ENCODE measurements at places on chromosomes 13 and 19.

DNA sequence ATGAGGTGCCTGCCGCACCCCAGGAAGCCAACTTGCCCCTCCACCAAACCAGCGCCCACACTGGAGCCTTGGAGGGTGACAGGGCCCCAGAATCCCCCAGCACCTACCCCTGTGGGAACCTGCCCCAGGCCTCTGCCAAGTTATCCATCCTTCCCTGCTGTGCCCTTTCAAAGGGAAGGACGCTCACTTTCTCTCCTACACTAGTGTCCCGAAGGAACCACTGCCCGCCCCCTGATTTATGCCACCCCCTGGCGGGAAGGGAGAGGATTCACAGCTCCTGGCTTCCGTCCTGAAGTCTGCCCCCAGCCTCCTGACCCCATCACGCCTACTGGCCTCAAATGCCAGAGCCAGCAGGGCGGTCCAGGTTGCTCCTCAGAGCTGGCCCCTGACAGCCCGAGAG is 1.4 kb downstream of the EVI5L start:
- peak; percentile 17 for DNase-seq

DNA sequence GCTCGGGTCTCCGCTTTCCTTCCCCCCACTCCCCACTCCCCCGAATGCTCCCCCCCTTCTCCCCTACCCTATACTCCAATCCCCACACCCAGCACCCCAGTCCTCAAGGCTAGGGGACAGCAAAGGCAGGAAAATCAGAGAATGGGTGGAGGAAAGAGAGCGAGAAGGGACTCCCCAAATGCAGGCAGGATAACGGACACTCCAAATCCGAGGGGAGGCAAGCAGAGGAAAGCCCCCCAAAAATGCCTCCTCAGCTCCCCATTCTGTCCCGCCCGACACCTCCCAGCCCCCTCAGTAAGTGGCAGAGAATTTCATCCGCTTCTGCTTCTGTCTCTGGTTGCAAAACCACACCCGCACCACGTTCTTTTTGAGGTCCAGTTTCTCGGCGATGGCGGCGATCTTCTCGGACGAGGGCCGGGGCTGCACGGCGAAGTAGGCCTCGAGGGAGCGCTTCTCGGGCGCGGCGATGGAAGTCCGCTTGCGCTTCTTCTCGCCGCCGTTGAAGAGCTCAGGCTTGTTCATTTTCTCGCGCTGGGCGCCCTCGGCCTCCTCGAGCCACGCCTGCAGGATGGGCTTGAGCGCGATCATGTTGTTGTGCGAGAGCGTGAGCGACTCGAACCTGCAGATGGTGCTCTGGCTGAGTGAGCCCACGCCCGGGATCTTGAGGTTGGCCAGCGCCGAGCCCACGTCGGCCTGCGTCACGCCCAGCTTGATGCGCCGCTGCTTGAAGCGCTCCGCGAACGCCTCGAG is 2.1 kb downstream of the POU4F1 start:
- DNase-seq = no peak

- DNase-seq = no peak
These were observed 8.9 kb downstream of the SGTA start for GRCh38 chr19:2774083-2774679.

- no peak for DNase-seq
These were observed 76.9 kb downstream of the ING1 start for GRCh38 chr13:110790371-110790770.

DNA sequence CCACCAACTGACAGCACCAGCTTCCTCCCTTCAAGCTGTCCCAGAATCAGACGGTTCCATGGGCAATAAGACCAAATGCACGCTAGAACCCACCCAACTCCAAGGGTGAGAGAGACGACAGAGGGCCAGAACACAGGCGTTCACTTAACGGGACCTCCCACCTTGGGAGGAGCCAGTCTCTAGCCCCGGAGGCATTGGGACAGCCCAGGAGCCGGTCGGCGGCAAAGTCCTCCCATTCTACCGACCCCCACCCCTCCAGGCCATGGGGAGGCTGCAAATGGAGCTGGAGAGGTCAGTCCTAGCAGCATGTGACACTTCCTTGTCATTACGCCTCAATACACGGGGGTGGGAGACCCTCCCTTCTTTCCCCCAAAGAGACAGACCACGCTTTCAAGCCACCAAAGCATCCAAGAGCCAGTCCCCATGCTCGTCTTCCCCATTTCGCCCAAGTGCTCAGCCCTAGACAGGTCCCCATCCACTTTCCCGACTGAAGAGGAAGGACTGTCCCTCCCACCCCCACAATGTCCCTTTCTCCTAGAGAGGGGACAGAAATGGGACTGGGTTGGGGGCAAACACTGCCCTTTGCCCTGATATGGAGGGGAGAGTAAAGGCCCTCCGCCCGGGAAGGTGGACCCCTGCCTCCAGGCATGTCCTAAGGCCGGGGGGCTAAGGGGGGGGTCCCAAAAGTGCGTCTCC is 964 bp downstream of the KHSRP start:
- DNase-seq = no peak

DNA sequence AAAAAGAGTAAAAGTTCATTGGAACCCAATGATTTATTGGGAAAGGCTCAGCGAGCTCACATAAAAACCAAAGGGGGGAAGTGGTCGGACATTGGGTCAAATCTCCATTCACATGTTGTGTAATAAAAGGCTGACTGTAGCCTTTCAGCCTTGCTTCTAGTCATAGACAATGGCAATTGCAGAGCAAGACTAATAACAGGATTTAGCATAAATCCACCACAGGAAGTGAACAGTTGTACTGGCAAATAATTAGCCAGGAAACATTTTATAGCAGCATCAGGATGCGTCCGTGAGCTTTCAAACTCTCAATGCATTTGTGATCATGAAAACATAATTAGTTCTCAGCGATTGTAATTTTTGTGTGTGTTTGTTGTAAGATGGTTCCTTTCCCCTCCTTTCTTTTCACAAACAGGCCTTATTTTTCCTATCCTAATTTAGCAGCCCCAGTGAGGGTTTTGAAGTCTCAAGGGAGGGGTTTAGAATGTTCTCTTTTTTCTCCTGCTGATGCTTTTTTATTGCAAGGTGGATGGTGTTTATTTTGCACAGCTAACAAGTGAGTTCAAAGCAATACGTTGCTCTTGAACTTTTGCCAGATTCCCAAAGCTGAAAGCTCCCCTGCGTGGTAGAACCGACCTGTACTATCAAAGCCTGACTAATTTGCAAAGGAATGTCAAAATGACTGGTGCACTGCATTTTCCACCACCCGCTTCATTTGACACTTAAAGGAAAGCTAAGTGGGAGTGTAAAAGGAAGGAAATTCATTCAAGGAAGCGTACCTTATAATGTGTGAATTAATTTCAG is 105.6 kb downstream of the SPRY2 start:
- DNase-seq = peak; percentile 36

GRCh38 chr19:45464852-45465441 is 2.8 kb upstream of the FOSB start:
- DNase-seq = no peak

- no peak for DNase-seq
These were observed 6.6 kb upstream of the ZNF835 start for GRCh38 chr19:56678205-56678604.

- no peak for DNase-seq
These were observed 107.5 kb downstream of the KLF12 start for GRCh38 chr13:74026753-74027152.

DNA sequence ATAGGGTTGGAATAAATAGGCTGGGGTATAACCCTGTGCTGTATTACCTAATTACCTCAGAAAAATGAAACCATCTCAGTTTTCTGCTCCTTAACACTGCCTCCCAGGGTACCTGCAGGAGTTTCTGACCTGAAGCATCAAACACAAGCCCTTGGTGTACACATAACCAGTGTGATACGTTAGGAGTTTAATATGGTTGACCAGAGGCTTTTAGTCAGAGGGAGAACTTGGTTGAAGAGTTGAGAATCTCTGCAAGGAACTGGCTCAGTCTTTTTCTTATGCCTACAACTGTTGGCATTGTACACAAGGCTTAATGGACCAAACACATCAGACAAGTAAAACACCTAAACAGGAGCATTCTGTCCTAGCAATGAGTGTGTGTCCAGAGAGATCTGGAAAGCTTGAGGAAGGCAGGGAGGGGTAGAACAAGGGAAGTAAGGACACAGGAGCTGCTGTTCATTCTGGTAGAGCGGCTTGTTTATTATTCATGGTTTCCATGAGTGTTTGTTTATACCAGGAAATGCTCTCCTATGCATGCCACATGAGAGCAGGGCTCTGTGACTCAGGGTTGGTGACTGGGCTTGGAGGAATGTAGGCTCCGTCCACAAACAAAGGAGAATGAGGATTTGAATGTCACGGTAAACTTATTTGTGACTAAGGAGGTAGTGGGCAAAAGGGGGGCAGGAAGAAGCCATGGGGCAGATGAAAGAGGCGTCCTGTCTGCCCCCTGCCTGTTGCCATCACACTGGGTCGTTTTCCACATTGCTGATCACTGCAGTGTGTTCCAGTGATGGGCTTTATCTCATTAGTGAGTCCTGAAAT is 11.9 kb upstream of the SPATA13 start:
- no peak for DNase-seq

DNA sequence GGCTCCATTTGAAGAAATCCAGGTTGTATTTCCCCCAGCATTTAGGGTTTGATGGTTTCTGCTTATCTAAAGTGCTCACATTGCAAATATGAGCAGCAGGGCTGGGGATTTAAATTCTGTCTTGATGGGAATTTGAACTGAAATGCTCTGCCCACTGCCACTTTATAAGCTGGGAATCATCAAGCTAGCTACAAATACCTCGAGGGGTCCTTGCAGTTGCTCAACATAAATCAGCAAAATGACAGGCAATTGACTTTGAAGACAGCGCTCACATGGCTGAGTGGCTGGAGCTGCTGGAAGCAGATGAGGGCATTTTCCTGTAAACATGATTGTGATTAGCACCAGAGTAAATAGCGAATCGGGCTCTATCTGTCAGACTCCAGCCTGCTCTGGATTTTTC is 39.4 kb upstream of the MEDAG start:
- no peak for DNase-seq

DNA sequence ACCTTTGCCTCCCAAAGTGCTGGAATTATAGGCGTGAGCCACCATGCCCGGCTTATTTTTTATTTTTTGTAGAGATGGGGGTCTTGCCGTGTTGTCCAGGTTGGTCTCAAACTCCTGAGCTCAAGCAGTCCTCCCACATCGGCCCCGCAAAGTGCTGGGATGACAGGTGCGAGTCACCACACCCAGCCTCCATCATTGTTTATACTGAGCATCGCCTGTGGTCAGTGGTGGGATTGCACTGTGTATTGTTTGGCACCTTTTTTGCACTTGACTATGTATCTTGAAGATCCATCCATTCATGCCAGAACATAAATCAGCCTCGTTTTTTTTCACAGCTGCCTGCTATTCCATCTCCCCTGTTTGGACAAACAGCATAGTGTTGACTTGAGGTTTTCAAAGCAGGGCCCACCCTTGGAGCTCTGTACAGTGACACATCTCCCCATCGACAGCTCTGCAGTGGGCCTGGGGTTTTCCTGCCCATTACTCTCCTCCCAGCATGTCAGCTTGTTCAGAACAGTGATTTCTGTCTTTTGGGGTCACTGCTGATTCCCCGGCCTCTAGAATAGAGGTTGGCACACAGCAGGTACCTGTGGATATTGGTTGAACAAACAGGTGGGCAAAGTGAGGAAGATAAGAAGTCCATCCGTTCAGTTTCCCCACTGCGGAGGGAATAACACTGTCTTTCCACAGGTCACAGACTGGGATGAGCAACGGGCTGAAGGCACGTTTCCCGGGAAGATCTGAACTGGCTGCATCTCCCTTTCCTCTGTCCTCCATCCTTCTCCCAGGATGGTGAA is 8.2 kb upstream of the UPK1A start:
- DNase-seq = no peak

GRCh38 chr13:38758277-38758676 is 71.4 kb downstream of the FREM2 start:
- DNase-seq = no peak

DNA sequence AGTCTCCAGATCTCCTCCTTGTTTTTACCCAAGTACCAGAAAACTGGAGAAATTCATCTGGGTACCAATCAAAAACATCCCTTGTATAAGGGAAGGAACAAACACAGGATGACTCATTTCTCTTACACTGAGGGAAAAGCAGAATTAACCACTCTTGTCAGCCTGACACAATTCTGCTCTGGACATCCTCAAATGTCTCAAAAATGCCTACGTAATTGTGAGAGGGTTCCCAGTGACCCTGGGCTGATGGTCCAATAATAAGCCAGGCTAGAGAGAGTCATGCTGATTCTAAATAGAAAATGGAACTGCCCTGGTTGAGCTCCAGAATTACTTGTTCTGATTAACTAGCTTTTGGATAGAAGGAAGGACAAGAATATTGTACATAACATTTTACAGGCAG is 14.5 kb downstream of the ZNF708 start:
- DNase-seq = no peak

GRCh38 chr13:74922963-74923362 is 559.0 kb downstream of the TBC1D4 start:
- no peak for DNase-seq

- no peak for DNase-seq
These were observed 8.7 kb downstream of the FCAR start for GRCh38 chr19:54882758-54883157.

DNA sequence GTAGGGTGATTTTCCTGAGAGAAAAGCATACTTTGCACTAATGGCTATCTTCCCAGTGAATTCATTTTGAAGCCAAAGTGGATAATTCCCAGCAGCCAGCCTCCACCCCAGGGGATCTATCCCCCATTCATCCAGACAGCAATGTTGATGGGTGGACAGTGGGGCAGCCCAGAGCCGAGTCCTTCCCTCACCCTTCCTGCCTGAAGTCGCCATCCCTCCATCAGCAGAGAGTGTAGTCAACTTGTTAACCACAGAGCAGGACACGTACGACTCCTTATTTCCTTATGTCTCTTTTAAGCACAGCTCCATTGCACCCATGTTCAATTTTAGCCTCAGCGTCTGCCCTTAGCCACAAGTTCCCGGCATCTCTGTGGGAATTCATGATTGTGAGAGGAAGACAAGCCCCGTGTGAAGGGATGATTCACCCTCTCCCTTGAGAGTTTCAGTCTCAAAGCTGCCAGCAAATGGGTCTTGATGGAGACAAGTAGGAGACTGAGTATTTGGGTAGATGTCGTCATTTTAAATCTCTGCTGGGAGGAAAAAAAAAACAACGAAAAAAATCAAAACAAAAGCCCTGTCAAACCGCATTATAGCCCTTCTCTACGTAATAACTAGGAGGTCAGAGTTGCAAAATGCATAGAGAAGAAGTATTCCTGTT is 58.3 kb upstream of the MEDAG start:
- no peak for DNase-seq

DNA sequence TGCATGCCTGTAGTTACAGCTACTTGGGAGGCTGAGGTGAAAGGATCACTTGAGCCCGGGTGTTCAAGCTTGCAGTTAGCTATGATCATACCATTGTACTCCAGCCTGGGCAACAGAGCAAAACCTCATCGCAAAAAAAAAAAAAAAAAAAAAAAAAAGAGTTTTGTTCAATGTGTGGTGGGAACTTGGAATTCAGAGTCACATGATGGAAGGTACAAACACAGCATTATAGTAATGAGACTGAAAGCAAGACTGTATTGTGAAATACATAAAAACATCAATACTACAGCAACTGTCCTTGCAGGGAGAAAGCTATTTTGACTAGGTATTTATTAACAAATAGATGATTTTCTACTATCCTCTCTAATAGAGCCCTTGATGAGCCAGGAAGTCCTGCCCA is 393.2 kb downstream of the DLEU7 start:
- no peak for DNase-seq

- DNase-seq = no peak
These were observed 72.6 kb upstream of the SERP2 start for GRCh38 chr13:44300895-44301638.
